ENCODE measurements at places on chromosomes 2 and 18. TPM values are rescaled to one million over a fixed set of nuclear protein-coding genes. Genes with fewer than 3 reads are reported as not detected.

DNA sequence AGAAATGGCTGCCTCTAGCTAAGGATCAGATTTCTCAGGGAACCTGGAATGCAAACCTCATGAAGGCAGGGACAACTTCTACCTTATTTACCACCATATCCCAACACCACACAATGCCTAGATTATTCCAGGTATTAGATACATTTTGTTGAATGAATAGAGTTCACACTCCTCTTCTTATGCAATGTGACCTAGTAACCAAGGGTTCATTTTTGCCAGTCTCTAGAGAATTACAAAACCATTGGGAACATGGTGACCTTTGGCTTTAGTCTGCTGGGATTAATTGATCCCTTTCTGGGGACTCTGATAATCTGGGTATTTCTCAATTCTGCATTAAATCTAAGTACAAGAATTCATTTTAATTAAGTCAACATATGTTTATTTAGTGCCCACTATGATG is 35.2 kb upstream of the SERTAD2 start:
- DNase-seq = no peak
- no peaks in the 10 kb centered on the region for H3K4me1 ChIP-seq
- H3K4me3 ChIP-seq = no peak overlapping the region
- no peak overlapping the region for H3K27ac ChIP-seq
- no peaks in the 10 kb centered on the region for H3K36me3 ChIP-seq
- no peaks in the 10 kb centered on the region for H3K27me3 ChIP-seq

Gene IL36RN
- total RNA-seq = not detected

DNA sequence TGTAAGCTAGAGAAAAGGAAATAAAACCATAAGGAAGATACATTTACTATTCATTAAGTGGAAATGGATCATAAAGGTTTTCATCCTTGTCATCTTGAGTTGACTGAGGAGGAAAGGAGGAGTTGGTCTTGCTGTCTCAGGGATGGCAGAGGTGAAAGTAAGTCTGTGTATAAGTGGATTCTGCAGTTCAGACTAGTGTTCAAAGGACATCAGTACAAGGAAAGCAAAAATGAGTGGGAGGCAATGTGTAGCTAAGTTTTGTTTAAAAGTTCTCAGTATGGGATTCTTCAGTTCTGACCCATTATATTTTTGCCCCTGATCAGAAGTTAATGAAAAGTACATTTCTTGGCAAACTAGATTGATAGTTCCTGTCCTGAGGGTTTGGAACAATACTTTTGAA is 18.9 kb downstream of the SLC20A1 start:
- no peaks in the 10 kb centered on the region for H3K27me3 ChIP-seq
- H3K36me3 ChIP-seq = peaks cover 15% of the 10 kb centered on the region
- no peak overlapping the region for H3K27ac ChIP-seq
- H3K4me1 ChIP-seq = peaks cover 13% of the 10 kb centered on the region
- no peak for DNase-seq

Gene STARD6
- total RNA-seq = not detected

Gene CD8B2
- total RNA-seq = not detected

DNA sequence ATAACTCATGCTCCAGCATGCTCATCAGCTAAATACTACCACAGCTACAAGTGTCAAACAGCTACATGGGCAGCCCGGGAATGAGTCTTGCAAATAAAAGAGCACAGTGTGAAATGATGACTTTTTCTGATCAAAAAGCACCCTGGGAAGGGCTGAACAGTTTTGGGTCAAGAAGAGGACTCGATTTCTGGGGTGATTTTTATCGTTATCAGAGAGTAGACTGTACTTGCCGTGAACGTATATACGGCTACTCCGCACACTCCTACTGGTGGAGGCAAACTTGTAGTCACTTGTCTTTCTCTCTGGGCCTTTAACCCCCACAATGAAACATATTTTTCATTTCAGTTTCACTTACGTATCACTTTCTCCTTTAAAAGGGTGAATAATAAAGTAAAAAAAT is 54.4 kb downstream of the NCKAP5 start:
- no peak for DNase-seq
- no peak overlapping the region for H3K4me3 ChIP-seq
- H3K27ac ChIP-seq = no peak overlapping the region
- H3K36me3 ChIP-seq = no peaks in the 10 kb centered on the region

- no peak for DNase-seq
- H3K27me3 ChIP-seq = no peaks in the 10 kb centered on the region
- H3K36me3 ChIP-seq = no peaks in the 10 kb centered on the region
- H3K4me1 ChIP-seq = no peaks in the 10 kb centered on the region
- H3K27ac ChIP-seq = no peak overlapping the region
- no peak overlapping the region for H3K4me3 ChIP-seq
Observed at GRCh38 chr2:189837326-189837725, 53.1 kb downstream of the PMS1 start.

DNA sequence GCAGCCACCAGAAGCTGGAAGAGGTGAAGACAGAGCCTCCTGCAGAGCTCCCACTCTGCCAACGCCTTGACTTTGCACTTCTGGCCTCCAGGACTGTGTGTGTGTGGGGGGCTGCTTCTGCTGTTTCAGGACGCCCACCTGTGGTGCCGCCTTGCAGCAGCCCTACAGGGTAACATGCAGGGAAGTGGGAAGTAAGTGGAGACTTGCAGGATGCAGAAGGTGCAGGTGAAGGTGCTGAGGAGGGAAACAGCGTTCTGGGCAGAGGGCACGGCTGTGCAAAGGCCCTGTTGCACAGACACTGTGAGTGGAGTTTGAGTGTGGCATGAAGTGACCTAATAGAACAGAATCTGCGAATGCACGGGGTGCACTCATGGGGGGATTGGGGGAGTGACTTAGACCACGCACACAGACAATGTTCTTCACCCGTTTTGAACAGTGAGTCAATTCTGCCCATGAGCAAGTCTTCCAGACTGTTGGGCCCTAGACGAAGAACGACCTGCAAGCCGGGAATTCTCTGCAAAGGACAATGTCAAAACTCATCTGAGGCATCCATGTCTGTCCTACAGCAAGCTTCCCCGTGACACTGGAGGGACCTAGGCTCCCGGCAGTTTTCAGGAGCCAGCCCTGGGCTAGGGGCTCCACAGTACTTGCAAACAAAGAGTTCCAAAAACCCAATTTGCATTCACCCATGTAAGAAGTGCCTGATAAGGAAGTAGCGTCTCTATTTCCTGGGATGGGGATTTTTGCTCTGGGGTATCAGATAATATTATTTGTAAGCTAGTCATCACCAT is 19.0 kb downstream of the MBP start:
- DNase-seq = no peak
- no peak overlapping the region for H3K4me3 ChIP-seq
- no peaks in the 10 kb centered on the region for H3K27me3 ChIP-seq
- H3K4me1 ChIP-seq = peaks cover 53% of the 10 kb centered on the region

DNA sequence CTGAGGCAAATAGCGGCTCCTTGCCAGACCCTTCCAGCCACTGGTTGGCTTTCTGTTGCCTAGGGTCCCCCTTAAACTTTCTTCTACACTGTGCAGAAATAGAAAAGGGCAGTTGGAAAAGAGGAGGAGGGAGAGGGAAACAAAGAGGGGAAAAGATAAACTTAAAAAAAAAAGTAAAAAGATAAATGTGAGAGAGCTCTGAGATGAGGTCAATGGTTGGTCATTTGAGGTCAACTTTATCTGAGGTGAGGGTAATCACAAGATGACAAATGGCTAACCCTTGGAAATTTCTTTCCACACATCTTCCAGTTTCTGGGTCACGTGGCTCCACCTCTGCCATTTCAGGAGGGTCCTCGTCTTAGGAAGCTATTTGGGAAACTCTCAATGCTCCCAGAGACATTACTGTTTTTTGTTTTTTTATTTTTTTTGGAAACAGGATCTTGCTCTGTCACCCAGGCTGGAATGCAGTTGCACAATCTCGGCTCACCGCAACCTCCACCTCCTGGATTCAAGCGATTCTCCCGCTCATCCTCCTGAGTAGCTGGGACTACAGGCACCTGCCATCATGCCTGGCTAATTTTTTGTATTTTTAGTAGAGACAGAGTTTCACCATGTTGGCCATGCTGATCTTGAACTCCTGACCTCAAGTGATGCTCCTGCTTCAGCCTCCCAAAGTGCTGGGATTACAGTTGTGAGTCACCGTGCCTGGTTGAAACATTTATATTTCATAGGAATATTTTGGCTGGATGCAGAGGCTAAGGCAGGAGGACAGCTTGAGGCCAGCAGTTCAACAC is 199.9 kb downstream of the TGIF1 start:
- no peak overlapping the region for H3K27ac ChIP-seq
- H3K27me3 ChIP-seq = no peaks in the 10 kb centered on the region
- no peak overlapping the region for H3K4me3 ChIP-seq
- DNase-seq = no peak
- H3K4me1 ChIP-seq = peaks cover 27% of the 10 kb centered on the region

DNA sequence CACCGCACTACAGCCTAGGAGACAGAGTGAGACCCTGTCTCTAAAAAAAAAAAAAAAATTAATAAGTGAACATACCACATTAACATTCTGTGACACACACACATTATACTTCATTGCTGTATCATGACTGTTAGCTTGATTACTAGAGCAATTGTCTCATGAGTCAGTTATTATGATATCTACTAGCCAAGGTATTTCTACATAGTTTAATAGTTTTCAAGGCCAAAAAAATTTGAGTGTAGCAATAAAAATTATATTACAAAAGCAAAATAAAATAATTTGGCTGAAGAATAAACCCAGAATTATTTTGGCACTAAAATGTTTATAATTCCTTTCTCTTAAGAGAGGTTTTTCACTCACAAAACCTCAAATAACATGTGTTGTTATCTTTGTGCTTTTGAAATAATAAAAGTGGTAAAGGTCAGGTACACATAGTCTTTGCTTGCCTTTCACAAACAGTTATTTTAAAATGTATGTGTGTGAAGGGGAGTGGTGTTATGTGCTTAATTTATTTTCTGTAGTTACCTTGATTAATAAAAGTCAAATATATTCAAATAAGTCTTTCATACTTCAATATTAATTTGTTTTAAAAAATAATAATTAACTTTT is 136.9 kb upstream of the SPOPL start:
- H3K4me3 ChIP-seq = no peak overlapping the region
- no peaks in the 10 kb centered on the region for H3K36me3 ChIP-seq
- H3K27ac ChIP-seq = no peak overlapping the region

Gene DCC
- total RNA-seq = 0.33 TPM

GRCh38 chr2:227413371-227413770 is 25.6 kb upstream of the SCYGR1 start:
- no peak overlapping the region for H3K4me3 ChIP-seq
- DNase-seq = no peak
- no peaks in the 10 kb centered on the region for H3K36me3 ChIP-seq
- H3K27ac ChIP-seq = no peak overlapping the region

Gene CTLA4
- 2.9 TPM for total RNA-seq

DNA sequence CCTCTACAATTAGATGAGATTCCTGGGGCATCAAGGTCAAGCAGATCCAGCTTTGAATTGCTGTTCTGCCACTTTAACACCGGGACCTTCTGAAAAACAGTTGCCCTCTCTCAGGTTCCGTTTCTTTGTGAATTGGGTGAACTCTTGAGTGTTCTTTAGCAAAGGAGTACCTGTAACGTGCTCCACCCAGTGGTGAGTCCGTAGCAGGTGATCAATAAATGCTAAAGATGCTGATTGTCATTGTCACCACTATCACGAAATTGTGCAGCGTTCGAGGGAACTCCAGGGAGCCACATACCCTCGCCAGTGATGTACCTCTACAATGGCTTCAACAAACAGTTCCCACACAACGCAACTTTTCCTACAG is 81.9 kb downstream of the TCF7L1 start:
- H3K4me3 ChIP-seq = no peak overlapping the region
- H3K27me3 ChIP-seq = no peaks in the 10 kb centered on the region
- H3K4me1 ChIP-seq = peaks cover 6% of the 10 kb centered on the region
- H3K36me3 ChIP-seq = no peaks in the 10 kb centered on the region
- no peak overlapping the region for H3K27ac ChIP-seq

Gene POU3F3
- not detected for total RNA-seq

Gene VWA3B
- total RNA-seq = 5.2 TPM

GRCh38 chr2:37526323-37526722 is 145.1 kb downstream of the CDC42EP3 start:
- H3K27ac ChIP-seq = no peak overlapping the region
- H3K4me1 ChIP-seq = peaks cover 7% of the 10 kb centered on the region
- no peaks in the 10 kb centered on the region for H3K36me3 ChIP-seq
- no peak overlapping the region for H3K4me3 ChIP-seq
- no peak for DNase-seq
- no peaks in the 10 kb centered on the region for H3K27me3 ChIP-seq

Gene ARMC9
- 65.0 TPM for total RNA-seq

- no peaks in the 10 kb centered on the region for H3K27me3 ChIP-seq
- no peaks in the 10 kb centered on the region for H3K4me1 ChIP-seq
- no peak for DNase-seq
- no peaks in the 10 kb centered on the region for H3K36me3 ChIP-seq
- no peak overlapping the region for H3K4me3 ChIP-seq
Observed at GRCh38 chr2:112967023-112967422, 10.8 kb upstream of the IL36G start.

- H3K36me3 ChIP-seq = no peaks in the 10 kb centered on the region
- peaks cover 23% of the 10 kb centered on the region for H3K4me1 ChIP-seq
Observed at GRCh38 chr2:238160206-238161129, 1.7 kb downstream of the ERFE start.

Gene NAT8
- not detected for total RNA-seq

DNA sequence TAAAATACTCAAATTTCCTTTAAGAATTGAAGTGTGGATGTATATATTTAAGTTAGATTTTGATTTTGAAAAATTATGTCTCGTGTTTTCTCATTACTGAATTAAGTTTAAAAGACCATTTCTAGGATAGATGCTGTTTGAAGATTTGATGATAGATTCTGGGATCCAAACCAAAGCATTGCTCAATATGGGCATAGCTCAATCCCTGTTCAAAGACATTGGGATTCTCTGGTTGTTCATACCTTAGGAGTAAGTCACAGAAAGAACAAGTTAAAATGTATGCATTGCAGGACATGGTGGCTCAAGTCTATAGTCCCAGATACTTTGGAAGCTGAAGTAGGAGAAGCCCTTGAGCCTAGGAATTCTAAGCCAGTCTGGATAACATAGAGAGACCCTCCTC is 622.3 kb downstream of the ADCYAP1 start:
- no peak overlapping the region for H3K4me3 ChIP-seq
- no peak overlapping the region for H3K27ac ChIP-seq
- DNase-seq = no peak
- no peaks in the 10 kb centered on the region for H3K4me1 ChIP-seq
- no peaks in the 10 kb centered on the region for H3K27me3 ChIP-seq
- no peaks in the 10 kb centered on the region for H3K36me3 ChIP-seq

All from upper lobe of left lung (tissue), 6 donors.